ENCODE measurements at places on chromosomes 4 and X.
A peak's percentile ranks its signal among the peaks of the same experiment; 100 is the strongest.

GRCh38 chr4:88027611-88028608 is 20.5 kb downstream of the PKD2 start:
- no peak for DNase-seq

- no peak for DNase-seq
These were observed 31.8 kb downstream of the CHIC2 start for GRCh38 chr4:54032558-54033135.

GRCh38 chrX:40581336-40581920 is 658 bp downstream of the ATP6AP2 start:
- DNase-seq: no peak

GRCh38 chr4:3685081-3685645 is 81.0 kb upstream of the ADRA2C start:
- no peak for DNase-seq

DNA sequence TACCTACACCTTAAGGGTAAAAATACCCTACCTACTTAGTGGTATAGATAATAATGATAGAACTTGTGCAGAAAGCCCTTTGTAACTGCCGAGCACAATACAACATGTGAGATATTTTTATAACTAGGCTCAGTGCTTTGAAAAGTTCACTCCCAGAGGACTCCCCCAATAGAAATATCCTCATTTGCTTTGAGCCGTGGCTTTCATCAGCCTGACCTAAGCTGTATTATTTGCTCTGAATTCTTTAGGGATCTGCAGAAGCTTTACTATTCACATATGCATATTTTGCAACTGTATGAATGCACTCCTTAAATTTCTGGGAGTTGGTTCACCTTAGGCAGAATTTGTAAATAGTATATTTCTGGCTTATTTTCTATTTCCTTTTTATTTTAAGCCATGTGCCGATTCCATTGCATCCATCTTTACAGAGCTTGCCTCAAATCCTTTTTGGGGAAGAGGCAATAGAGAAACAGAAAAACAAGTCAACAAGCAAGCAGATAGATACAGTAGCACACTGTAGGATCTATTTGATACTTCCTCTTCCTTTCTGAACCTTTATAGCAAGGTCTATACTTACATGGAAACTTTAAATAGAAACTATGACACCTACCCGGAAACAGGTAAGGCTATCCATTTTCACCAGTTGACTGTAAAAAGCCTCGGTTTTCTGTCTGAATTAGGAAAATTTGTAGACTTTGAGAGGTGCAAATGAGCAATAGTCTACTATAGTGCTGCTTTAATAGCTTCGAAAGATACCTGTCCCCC is 242.5 kb upstream of the VCX3A start:
- no peak for DNase-seq

GRCh38 chrX:154603438-154604430 is 15.3 kb downstream of the CTAG1B start:
- DNase-seq: no peak

- no peak for DNase-seq
These were observed 95.5 kb downstream of the EIF4E start for GRCh38 chr4:98833384-98833783.

- no peak for DNase-seq
These were observed 82.8 kb upstream of the AMELX start for GRCh38 chrX:11210415-11210801.

DNA sequence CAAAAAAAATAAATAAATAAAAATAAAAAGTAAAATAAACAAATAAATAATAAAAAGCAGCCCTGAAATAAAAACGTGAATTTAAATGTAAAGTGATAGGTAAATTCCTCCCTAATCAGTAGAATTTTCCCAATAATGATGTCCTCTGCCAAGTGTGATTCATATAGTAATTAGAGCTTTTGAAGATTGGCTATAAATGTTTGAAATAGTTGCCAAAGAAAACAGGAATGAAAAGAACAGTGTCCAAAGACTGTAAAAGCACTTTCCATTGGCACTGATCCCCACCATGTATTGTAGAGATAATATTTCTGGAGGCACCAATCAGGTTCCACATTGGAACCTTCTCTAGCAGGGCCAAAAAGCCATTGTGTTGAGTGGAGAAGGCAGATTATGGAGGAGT is 25.9 kb upstream of the SMARCAD1 start:
- no peak for DNase-seq

DNA sequence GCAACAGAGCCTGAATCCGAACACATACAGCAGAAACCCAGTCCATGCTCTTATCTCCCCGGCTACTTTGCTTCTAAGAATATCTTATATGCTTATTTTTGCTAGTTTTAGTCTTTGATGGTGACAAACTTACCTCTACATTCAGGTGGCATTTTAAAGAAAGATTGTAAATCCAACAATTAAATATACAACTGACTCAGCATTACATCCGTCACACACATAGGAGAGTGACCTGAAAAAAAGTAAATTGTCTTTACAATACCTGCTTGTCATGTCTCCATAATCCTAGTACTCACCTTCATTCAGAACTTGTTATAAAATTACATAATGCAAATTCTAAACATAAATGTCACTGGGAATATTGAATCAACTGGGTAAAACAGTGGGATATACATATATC is 30.6 kb upstream of the BMP3 start:
- DNase-seq: no peak

DNA sequence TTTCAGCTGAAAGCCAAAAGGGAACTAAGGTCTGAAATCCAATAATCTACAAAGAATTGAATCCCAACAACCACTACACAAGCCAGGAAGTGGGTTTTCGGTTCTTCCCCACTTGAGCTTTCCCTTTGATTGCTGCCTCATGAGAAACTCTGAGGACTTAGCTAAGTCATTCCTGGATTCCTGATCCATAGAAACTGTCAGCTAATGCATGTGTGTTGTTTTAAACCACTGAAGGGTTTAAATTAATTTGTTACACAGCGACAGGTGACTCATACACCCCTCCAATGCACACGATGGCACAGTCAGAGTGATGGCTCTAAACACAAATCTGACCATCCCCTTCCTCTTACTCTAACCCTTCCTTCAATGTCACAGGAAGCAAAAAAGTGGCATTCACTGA is 282.9 kb downstream of the RAB28 start:
- no peak for DNase-seq

DNA sequence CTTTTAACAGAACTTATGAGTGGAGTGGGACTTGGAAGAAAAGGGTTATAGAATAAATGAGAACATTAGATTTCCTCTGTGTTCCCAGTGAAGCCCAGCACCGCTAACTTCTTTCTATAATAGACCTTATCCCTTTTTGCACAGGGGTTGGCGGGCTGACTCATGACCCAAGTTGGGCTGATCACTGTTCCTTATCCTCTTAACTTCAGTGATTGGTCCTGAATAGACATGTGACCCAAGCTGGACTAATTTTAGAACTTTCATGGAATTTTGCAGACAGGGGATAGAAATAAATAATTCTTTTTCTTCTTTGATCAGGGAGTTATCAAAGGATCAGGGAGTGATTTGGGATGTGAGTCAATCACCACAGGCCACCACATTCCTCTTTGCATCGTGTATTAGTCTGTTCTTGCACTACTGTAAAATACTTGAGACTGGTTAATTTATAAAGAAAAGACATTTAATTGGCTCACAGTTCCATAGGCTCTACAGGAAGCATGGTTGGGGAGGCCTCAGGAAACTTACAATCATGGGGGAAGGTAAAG is 75.9 kb downstream of the UCHL1 start:
- DNase-seq: no peak

- DNase-seq: no peak
These were observed 594.2 kb downstream of the STPG2 start for GRCh38 chr4:97548943-97549583.

DNA sequence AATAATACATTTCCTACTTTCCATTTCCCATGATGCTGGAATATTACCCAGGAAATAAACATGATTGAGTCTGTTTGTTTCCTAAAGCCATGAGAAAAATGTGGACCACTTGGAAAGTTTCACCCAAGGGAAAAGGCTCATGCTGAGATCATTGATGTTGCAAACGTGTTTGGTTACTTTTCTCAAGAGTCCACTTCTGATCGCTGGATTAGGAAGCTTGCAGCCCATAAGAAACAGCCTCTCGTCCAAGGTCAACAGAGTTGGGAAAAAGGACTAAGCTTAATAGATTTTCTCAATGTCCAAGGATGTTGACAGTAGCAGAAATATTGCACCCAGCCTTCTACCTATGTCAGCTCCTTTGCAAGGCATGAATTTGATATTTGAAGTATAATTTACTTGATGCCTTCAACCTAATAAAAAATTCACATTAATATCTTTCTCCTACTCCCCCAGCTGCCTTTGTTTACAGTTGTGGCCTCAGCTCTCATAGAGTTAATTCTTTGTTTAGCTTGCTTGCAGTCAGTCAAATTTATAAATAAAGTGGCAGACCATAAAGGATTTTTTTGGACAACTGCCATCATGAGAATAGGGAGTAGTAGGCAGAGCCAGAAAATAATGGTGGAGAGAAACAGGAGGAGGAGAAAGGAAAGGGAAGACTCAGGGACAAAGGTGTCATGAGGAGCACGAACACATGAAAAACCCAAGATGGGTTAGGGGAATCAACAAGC is 65.6 kb upstream of the BLTP1 start:
- no peak for DNase-seq

GRCh38 chrX:627510-627981 is 3.0 kb upstream of the SHOX start:
- DNase-seq: no peak

- no peak for DNase-seq
These were observed 35.2 kb downstream of the ARSF start for GRCh38 chrX:3076416-3076991.

GRCh38 chrX:39260965-39261364 is 459.7 kb downstream of the MID1IP1 start:
- DNase-seq: no peak

GRCh38 chrX:69424161-69424560 is 80.0 kb upstream of the NALF2 start:
- DNase-seq: peak; percentile 0

DNA sequence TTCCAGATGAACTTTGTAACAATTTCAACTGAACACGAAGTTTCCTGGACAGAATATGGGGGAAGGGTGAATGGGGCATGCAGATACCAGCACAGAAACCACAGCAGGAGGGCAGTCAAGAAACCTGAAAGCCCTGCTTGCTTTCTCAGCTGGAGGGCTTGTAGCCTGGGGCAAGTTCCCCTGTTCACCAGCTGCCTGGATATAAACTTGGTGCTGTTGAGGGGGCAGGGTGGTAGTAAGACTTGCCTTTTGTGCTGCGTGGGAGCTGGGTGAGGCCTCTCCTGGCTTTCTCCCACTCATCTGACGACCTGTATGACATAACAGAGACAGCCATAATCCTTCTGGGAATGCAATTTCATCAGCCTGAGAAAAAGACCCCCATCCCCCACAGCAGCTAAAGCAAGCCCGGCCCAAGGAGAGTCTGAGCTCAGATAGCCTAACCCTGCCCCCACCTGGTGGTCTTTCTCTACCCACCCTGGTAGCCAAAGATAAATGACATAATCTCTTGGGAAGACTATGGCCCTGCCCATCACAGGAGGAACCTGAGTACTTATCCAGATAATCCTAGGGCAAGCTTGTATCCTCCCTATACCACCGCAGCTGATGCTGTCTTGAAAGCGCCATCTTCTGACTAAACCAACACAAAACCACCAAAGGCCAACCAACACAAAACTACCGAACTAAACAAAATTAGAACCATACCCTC is 234.3 kb downstream of the LAS1L start:
- DNase-seq: no peak

DNA sequence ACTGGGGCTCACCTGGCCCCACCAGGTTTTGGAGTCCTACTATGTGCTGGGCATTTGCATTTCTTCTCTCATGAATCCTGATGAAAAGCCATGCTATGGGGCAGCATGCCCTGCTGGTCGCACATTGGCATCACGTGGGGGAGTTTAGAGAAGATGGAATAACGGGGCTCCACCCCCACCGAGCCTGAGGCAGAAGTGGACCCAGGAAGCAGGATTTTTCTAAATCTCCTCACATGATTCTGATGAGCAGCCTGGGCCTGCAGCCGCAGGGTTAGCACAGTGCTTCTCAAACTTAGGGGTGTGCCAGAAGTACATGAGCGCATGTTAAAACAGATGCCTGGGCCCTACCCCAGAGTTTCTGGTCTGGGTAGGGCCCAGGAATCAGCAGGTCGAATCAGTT is 4.6 kb upstream of the SORCS2 start:
- no peak for DNase-seq

- DNase-seq: no peak
These were observed 11.0 kb upstream of the FGF5 start for GRCh38 chr4:80255329-80256095.

DNA sequence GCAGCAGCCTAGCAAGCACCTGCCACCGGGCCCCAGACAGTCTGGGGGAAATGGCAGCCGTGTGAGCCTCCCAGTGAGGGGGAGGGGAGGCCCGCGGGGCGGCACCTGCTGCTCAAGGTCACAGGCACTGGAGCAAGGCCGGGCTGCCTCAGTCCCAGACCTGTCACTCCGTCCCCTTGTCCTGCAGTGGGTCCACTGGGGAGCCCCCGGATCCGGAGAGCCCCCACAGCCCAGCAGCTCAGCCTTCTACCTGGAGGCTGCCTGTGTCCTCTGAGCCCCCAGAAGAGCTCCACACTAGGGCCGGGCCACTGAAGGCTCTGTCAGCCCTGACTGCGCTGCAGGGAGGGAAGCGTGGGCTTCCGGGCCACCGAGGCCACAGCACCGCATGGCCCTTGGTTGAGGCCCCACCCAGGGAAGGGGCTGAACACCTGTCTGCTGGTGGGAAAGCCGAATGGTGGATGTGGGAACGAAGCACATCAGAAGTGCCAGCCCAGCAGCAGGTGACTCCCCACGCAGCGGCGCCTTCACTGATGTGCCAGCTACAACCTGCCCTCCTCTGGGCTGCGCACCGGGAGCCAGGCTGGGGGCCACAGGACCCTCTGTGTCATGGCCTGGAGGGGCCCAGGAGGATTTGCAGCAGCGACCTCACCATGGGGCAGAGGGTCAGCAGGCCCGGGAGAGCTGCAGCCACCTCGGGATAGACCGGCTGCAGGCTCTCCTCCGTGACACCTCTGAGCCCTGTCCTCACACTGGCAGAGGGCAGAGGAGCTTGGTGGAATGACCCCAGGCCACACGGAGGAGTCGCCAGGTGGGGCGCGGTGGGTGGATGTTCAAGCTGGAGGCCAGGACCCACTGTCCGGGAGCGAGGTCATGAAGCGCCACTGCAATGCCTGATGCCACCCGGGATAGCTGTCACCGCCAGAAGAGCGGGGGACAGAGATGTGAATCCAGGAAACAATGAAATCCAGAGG is 35.0 kb upstream of the MXD4 start:
- no peak for DNase-seq
